ENCODE measurements at places on chromosomes 3 and 15.
A peak's percentile ranks its signal among the peaks of the same experiment; 100 is the strongest.

- no peak for DNase-seq
Measured at GRCh38 chr3:149377408-149378364, at the start of gene TM4SF1. TSS of gene TM4SF1 (minus strand) at chr3:149377649. CDS start at chr3:149377547, 102 bp downstream.

- DNase-seq: peak; percentile 93
Measured at GRCh38 chr15:31365655-31366127, 39.1 kb downstream of the KLF13 start.

DNA sequence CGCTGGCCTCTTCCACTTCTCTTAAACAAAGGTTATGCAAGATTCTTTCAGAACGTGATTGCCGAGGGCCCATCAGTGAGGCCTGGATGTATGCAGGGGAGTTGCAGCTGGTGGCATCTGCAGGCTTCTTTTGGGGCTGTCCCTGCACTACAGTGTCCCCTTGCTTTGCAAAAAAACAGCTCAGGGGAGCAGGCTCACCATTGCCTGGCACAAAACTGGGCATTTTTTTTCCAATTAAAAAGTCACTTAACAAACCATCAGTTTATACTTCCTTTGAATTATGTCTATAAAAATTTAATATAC is 148.6 kb downstream of the ATP10A start:
- DNase-seq: no peak

DNA sequence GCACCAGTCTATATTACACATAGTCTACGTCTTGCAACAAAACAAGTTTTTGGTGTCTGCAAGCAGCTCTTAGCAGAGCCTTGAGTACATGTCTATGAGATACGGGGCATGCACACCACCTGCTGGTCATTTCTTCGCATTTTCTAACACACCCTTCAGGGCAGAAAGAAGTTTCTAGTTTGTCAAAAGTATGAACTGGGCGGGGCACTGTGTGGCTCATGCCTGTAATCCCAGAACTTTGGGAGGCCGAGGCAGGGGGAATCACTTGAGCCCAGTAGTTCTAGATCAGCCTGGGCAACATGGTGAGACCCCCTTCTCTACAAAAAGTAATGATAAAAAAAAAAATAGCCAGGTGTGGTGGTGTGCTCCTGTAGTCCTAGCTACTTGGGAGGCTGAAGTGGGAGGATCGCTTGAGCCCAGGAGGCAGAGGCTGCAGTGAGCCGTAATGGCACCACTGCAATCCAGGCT is 64.2 kb upstream of the ARL8B start:
- no peak for DNase-seq

GRCh38 chr3:168989396-168989795 is 674.1 kb downstream of the MECOM start:
- no peak for DNase-seq

DNA sequence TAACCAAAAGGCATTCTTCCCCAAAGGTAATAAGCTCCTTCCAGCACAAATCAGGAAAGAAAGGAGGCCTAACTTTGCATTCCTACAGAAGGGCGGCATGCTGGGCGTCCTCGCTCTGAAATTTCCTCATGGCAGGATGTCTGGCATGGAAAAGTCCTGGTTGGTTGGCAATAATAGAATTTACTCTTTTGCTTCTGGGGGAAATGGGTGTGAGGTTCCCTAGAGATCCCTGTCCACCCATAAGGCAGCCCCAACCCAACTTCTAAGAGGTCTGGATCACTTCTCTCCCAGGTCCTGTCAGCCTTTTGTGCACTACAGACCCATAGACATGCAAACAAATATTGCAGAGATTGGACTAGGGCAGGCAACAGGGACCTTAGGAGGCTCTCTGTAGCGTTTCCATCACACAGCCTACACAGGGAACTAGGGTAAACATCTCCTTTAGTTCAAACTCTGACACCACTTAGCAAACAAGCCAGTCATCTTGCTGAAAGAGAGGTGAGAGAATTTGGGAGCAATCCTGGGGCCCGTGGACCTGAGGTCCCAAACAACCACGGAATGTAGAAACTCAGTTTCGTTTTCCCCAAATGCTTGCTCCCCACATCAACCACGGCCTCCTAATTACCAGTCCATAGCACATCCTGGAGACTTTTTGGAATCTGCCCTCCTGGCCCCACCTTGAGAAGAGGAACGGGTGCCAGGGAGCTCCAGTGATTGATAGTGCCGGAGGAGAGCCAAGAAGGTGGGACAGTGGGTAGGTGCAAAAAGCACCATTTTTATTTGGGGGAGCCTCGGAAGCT is 2.1 kb downstream of the ZIC4 start:
- DNase-seq: no peak

DNA sequence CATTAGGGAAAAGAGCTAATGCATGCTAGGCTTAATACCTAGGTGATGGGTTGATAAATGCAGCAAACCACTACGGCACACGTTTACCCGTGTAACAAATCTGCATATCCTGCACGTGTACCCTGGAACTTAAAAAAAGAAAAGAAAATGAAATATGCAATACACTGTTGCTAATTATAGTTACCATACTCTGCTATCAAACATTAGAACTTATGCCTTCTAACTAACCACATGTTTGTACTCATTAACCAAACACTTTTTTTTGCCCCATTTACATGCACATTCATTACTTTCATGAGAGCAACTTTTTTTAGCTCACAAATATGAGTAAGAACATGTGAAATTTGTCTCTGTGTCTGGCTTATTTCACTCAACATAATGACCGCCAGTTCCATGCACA is 253.1 kb downstream of the CGGBP1 start:
- no peak for DNase-seq

GRCh38 chr3:131794766-131795388 is 239.9 kb downstream of the CPNE4 start:
- DNase-seq: no peak

DNA sequence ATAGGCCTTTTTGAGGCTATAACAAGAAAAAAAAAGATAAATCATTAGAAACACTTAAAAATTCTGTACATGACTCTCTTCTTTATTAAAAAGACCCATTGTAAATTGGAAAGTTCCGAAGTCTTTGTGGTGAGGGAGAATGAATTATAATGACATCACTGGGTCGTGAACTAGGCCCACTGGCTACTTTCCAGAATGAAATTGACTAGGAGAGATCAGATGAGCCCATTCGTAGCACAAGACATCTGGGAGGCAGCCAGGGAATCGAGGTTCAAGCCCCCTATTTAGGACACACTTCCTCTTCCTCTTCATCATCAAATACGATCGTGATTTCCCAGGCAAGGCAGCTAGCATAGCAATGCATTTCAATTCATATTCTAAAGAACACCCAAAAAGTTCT is 889.8 kb upstream of the NR2F2 start:
- DNase-seq: no peak

- no peak for DNase-seq
Measured at GRCh38 chr15:24763891-24764290, 88.3 kb downstream of the NPAP1 start.

DNA sequence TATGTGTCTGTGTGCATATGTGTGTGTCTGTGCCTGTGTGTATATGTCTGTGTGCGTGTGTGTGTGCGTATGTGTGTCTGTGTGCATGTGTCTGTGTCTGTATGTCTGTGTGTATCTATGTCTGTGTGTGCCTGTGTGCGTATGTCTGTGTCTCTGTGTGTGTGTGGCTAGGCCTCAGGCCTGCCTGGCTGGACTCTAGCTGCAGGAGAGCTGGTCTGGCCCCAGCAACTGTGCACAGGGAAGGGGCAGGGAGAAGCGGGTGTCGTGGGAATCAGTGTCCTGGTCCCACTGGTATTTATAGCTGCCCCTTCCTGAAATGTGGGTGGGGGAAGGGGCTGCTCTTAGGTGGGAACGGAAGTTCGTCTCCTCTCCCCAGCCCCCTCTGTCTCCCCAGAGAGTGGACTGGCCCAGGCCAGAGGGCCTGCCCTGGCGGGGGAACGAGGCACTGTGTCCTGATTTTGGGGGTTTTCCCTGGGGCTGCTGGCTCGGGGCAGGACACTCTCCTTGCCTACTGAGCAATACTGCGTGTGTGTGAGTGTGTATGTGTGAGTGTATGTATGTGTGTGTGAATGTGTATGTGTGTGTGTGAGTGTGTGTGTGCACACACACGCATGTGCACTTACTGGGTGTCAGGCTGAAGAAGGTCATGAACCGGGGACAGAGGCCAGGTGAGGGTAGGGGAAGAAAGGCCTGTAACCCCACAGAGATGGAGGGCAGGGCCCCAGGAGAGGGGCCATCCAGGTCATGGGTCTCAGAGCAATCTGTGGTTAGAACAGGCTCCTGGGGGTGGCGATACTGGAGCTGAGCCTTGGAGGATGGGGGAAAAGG is 6.6 kb downstream of the CSPG4 start:
- DNase-seq: no peak

DNA sequence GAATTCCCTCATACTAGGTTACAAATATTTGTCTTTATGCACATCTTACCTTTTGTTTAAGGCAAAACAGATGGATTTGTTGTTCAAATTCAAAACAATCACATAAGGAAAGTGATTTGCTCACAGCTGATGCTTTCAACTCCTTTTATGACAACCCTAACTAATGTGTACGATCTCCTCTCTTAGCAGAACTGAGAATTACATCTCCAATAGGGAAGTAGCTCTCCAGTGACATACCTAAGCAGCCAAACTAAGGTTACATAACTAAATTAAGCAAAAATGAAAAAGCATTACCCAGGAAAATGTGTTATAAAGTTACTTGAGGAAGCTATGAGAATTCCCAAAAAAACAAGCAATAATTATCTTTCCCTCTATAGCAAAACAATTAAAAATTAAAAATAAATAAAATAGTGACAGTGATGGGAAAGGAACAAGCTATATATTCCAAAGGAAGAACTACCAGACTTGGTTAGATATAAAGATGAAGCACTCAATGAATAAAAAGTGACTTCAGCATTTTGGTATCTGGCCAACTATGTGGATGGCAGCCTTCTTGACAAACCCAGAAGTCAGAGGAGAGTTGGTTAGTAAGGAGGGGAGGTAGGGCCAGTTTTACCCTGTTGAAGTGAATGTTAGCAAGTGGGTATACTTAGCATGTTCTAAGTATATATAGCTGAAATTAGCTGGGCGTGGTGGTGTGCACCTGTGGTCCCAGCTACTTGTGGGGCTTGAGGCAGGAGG is 32.4 kb downstream of the PEAK1 start:
- no peak for DNase-seq

DNA sequence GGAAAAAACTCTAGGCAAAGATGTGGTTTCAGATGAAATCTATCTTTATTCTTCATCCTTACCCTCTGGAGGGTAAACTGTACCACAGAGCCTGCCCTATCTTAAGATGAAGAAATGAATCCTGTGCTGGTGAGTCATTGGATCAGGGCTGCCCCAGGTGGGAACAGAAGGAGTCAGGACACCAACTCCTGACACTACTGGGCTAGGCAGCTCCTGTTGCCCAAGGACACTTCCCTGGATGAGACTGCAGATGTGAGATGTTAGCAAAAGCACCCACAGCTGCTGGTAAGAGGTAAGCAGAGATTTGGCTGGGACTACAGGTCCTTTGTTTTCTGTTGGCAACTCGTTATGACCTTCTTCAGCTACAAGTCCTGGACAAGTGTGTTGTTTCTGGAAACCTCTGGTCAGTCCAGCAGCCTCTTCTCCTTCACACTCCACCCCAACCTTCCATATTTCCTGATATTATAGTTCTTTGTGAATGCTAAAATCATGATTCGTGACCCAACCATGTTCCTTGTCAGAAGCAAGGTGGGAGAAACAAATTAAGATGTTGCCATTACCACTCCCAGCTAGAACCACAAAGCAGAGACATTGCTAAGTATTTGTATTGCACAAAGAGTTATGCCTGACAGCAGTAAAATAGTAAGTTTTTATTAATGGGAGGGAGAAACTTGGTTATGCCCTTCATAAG is 104.2 kb upstream of the TGFBR2 start:
- DNase-seq: no peak

DNA sequence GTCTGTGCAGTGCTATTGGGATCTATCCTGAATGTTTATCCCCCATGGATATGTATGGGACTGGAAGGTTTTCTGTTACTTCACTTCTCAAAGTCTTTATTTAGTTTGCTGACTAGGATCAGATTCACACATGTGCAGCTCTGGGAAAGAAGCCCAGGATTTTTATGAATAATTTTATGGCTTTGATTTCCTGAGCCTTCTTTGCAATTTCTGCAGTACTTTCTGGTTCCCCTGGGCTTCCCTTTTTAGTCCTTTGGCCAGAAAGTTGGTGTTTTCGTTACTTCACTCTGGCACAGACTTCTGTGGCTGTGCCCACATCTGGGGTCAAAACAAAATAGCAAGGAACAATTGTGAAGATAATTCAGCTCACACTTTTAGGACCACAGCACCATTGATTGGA is 721.0 kb downstream of the OTOL1 start:
- DNase-seq: no peak

DNA sequence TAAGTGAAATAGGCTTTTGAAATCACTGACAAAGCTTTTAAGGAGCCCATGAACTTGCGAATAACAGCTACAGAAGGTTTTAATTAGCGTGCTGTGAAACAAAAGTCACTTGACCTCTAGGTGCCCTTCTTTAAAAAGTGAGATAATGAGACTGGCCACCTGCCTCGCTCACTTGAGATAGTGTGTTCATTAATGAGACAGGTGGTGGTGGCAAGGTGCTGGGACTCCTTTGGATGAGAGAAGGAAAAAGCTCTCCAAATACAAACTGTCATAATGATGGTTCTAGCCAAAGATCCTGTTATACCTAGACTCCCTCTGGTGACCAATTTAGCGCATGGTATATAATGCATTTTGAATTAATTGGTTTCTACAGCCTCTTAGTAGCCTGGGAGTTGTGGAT is 22.7 kb upstream of the IREB2 start:
- DNase-seq: no peak

- DNase-seq: no peak
Measured at GRCh38 chr3:21216598-21216997, 534.4 kb downstream of the ZNF385D start.

DNA sequence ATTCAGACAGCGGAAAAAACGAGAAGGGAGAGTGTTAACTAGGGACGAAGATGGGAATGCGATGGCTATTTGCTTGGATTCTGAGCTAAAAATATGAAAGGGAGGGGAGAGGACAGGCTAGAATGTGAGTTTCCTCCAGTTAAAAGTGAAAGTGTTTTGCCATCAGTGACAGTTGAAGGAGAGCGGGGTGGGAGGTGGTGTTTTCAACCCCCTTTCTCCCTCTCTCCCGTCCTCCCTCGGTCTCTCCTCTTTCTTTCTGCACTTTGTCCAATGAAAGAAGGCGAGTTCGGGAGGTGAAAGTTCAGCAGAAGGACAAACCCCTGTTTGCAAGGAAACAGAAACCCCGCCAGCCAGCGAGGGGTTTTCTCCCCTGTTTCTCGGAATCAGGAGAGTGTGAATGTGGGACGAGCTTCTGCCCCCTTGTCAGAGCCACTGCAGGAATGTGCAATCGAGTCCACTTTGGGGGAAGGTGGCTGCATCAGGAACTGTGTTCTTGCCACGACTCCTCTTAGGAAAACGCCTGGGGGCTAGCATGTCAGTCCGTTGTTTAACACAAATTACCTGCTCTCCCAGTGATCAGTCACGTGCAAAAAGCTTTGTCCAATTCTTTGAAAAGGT is 975 bp upstream of the FOXP1 start:
- peak; percentile 18 for DNase-seq

- no peak for DNase-seq
Measured at GRCh38 chr15:59268168-59268851, 61.7 kb downstream of the LDHAL6B start.

- no peak for DNase-seq
Measured at GRCh38 chr3:59920822-59921221, 871.0 kb upstream of the CFAP20DC start.

All from hypothalamus (tissue), 51 donors.